ENCODE measurements at places on chromosomes 3 and 15.

GRCh38 chr3:171168086-171168485, 141.6 kb upstream of the SLC2A2 start:
- no peak for DNase-seq

DNA sequence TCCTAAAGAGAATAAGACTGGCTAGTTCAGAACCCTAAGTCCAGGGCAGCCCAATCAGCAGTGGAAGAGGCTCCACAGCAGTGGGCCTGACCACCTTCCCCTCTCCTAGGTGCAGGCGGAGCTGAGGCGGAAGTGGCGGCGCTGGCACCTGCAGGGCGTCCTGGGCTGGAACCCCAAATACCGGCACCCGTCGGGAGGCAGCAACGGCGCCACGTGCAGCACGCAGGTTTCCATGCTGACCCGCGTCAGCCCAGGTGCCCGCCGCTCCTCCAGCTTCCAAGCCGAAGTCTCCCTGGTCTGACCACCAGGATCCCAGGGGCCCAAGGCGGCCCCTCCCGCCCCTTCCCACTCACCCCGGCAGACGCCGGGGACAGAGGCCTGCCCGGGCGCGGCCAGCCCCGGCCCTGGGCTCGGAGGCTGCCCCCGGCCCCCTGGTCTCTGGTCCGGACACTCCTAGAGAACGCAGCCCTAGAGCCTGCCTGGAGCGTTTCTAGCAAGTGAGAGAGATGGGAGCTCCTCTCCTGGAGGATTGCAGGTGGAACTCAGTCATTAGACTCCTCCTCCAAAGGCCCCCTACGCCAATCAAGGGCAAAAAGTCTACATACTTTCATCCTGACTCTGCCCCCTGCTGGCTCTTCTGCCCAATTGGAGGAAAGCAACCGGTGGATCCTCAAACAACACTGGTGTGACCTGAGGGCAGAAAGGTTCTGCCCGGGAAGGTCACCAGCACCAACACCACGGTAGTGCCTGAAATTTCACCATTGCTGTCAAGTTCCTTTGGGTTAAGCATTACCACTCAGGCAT, 33.7 kb downstream of the VIPR1 start:
- DNase-seq, result no peak

- no peak for DNase-seq
Observed at GRCh38 chr15:40558952-40559742, 5.7 kb downstream of the CCDC32 start.

DNA sequence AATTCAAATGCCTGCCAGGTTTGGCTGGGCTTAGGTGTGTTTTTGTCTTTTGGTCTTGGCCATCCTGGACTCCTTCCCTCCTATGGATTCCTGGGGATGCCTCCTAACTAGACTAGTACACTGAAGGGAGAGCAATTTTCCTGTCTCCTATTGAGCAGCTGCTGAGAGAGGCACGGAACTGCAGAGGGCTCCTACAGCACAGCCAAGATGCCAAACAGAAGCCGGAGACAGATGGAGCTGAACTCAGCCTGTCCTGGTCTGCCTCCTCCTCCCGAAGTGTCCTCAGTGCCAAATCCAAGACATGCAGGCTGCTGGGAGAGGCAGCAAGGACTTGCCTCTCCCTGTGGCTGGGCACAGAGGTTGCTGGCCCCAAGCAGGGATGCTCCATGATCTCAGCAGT, 256.6 kb upstream of the PROK2 start:
- DNase-seq, result no peak

- no peak for DNase-seq
Observed at GRCh38 chr15:63114465-63114864, 7.2 kb upstream of the LACTB start.

- DNase-seq, result no peak
Observed at GRCh38 chr3:139476348-139476747, at the start of gene RBP2. Gene RBP2, minus strand, starts transcription at chr3:139476516. Its CDS starts 57 bp downstream, at chr3:139476459.

GRCh38 chr3:190746531-190746930, 116.0 kb downstream of the GMNC start:
- no peak for DNase-seq

GRCh38 chr3:53109190-53109589, 21.0 kb downstream of the RFT1 start:
- no peak for DNase-seq

DNA sequence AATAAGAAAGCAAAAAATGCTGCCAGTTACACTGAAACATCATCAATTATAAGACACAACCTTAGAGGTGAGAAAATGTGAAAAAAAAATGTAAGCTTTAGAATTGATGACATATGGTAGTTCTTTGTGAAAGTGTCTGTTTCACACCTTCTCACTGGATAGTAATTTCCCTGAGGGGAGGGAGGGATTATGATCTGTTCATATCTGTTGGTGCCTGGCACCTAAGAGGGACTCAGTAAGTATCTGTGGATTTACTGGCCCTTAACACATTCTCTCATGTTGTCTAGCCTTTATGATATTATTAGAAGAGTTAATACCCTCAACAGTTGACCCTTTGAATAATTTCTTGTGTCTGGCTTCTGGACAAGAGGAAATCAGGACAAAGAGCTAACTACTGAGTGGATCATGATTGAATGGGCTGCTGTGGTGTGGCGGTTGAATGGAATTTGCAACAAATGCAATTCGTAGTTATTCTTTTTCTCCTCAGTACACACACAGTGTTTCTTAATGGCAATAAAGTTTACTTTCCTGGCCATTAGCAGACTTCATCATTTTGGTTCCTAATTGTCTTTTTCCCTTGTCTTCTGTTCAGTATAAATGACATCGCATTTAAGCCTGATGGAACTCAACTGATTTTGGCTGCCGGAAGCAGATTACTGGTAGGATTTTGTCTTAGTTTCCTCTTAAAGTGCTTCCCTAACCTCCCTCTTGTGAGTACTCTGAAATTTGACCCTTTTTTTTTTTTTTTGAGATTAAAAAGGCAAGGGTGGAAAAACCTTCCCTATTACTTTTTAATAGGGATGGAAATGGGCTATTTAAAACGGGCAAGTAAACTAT, 9.5 kb downstream of the IFT122 start:
- no peak for DNase-seq
